ENCODE measurements at places on chromosomes 5 and 9.

DNA sequence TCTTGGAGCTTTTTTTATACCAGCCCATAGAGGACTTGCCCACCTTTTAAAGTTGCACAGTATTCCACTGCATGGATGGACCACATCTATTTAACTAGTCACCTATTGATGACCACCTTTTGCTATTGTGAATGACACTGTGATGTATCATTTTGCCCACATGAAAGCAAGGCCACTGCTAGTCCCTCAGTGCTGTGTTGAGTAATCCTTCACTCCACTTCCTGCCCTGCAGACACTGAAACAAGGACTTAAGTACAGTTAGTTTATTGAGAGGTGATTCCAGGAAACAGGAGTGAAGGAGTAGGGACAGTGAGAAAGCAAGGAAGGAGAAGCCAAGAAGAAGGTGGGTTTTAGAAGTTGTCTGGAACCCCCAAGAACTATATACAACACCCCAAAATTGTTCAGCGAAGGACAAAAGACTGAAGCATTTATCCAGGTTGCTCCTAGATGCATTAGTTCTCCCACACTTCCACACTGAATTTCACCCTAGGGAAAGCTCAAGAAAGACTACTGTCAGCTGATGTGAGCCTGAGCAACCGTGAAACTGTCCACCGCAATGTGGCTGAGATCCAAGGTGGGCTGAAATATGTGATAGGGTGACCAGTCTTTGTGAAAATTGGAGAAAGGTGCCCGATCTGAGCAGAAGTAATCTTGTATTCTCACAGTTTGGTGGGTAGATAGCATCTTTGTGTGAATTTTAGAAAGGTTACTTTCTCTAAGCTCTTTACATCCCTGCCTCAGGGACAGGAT, 45.2 kb upstream of the ANKRD31 start:
- DNase-seq, result no peak

- no peak for DNase-seq
Measured at GRCh38 chr5:52202256-52202655, 585.5 kb upstream of the ITGA1 start.

DNA sequence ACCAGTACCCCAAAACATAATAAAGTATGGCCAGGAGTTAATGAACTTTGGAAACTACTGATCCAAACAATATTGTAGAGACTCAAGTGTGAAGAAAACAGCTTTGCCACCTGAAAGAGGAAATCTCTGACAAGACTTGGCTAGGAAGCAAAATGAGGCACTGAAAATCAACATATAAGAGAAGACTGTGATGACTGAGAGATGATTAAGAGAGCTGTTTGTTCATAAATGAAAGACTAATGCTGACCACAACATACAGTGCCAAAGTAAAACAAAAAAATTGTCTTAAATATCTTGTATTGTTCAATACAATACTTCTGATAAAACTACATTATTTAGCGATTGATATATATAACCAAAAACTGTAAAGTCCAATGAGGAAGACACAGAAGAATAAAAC, 7.2 kb downstream of the RC3H2 start:
- DNase-seq, result no peak

DNA sequence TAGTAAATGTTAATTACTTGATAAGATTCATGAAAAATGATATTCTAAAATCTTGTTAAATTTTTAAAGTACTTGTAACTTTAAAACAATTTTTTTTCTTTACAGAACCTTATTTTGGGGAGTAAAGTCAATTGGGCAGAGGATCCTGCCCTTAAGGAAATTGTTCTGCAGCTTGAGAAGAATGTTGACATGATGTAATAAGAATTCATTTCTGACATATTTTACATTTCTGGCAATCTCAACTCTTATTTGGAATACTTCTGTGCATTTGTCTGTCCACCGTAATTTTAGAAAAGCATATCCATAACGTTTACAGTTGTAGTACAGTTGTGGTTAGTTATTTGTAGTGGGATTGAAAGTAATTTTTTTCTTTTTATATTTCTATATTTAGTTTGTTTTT, 20.2 kb downstream of the CENPH start:
- DNase-seq, result no peak

DNA sequence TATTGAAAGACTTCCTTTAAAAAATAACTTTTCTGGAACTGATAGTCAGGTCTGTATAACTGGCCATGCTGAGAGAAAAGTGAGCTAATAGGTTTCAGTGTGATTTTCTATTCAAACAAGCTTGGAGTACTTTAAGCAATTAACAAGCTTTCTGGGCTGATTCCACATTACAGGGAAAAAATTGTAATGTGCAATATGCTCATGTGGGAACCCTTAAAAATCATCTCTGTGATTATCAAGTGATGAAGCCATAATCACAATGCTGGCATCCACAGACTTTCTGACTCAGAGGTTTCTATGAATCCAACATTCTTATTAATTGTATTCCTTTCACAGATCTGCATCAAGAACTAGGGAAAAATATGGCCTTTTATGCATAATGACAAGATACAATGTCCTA, 212.2 kb upstream of the ACO1 start:
- no peak for DNase-seq

DNA sequence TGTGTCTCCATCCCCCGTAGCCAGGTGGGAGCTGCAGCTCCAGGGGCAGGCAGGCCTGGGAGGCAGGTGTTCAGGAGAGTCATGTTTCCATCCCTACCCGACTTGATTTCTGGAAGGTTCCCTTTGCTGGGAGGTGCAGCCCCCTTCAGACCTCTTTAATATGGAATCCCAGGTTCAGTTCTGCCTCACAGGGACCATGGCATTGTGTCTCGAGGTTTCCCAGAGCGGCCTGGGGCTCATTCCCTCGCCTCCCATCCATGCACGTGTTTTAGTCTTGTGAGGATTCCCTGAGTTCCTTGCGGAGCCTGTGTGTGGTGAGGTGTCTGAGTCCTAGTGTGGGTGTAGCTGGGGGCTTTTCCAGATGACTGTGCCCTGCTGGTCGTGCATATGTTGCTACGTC, 16.5 kb upstream of the AHRR start:
- no peak for DNase-seq

DNA sequence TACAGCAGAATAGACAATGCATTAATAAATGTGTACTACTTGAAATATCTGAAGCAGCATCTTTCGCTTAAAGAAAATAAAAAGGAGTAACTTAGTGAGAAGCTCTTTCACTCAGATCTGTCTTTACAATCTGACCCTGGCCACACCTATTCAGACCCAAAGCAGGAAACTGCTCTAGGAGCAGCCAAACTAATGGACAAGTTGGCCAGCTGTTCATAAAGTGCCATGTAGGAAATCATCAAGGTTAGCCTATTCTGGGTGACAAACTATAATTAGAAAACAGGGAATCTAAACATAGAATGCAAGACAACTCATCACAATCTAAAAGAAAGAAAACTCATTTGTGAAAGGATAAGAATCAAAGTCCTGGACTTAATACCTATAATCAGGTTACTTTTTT, 101.3 kb downstream of the AGTPBP1 start:
- DNase-seq, result no peak

DNA sequence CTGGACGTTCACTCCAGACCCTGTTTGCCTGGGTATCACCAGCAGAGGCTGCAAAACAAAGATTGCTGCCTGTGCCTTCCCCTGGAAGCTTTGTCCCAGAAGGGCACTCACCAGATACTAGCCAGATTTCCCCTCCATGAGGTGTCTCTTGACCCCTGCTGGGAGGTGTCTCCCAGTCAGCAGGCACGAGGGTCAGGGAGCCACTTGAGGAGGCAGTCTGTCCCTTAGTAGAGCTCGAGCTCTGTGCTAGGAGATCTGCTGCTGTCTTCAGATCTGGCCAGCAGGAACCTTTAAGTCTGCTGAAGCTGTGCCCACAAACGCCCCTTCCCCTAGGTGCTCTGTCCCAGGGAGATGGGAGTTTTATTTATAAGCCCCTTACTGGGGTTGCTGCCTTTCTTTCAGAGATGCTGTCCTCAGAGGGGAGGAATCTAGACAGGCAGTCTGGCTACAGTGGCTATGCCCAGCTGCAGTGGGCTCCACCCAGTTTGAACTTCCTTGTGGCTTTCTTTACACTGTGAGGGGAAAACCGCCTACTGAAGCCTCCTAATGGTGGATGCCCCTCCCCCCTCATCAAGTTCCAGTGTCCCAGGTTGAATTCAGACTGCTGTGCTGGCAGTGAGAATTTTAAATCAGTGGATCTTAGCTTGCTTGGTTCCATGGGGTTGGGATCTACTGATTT, 253.9 kb downstream of the SPATA31D1 start:
- no peak for DNase-seq

DNA sequence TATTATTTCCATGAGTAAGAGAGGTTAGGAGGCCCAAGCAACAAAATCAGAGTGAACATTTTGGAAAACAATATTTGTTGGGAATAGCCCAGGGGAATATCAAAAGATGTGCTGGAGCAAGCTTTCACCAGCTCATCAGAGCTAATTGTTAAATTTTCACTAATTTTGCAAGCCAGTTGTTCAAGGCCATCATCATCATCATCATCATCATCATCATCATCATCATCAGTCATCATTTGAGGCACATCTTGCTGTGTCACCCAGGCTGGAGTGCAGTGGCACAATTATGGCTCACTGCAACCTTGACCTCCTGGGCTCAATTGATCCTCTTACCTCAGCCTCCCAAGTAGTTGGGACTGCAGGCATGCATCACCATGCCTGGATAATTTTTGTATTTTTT, 350.5 kb upstream of the MEF2C start:
- DNase-seq, result no peak

DNA sequence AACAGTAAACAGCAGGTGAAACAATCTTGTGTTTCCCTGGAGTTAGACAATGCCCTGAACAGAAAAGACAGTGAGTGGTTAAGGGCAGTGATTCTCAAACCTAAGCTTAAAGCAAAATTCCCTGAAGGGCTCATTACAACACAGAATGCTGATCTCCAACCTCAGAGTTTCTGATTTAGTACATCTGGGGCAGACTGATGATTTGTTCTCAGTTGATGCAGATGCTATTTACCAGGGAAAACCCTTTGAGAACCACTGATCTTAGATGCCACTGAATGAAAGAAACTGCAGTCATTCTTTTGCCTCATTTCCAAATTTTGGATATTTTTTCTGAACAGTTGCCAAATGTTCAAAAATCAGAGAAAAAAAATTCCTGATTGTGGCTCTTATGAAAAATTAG, 18.7 kb upstream of the ADAM19 start:
- no peak for DNase-seq

DNA sequence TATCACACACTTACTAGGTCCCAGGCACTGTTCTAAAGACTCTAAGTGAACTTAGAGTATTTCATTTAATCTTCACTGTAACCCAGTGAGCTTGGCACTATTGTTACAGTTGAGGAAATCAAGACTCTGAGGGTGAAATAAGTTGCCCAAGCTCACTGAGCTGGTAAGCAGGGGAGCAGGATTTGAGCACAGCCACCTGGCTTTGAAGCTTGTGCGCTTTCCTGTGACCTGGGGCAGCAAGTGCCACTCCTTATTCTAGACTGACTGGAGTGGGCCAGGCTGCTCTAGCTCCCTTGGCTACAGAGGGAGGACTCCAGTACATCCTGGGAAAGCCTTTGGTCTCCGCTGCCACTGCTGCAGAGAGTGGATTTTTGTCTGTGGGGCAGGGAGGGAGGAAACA, 50.0 kb downstream of the RGS3 start:
- DNase-seq, result peak; percentile 5

- no peak for DNase-seq
Measured at GRCh38 chr5:120808606-120809005, 344.5 kb downstream of the PRR16 start.

DNA sequence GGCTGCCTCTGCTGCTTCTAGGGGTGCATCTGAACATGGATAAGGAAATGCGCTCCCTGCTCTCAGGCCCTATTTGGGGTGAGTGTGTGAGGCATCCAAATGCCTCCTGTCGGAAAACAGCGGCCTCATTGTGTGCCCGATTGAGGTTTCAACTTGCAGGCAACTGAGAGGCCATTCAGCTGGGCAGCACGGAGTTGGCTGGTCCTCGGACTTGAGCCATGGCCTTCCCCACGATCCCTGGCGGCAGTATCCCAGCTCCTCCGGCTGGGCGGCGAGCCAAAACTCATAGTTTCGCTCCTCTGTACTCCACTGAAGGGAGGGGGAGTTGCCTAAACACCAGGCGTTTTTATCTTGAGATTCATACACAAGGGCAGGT, 597.3 kb upstream of the SGCD start:
- no peak for DNase-seq
